ENCODE measurements at places on chromosomes 4 and X. TPM values are rescaled to one million over a fixed set of nuclear protein-coding genes. Genes with fewer than 3 reads are reported as not detected.

The MAGEB17 gene
- total RNA-seq, result not detected

The GALNTL6 gene
- total RNA-seq, result not detected

The NPY5R gene
- total RNA-seq, result not detected

The BRS3 gene
- not detected for total RNA-seq

The VCX2 gene
- total RNA-seq, result not detected

The TXK gene
- 1.8 TPM for total RNA-seq

The NALF2 gene
- 0.25 TPM for total RNA-seq

The ESX1 gene
- 0.11 TPM for total RNA-seq

The UFSP2 gene
- 26.4 TPM for total RNA-seq

The ATG4A gene
- total RNA-seq, result 8.0 TPM

The AVPR2 gene
- not detected for total RNA-seq

The FTHL17 gene
- not detected for total RNA-seq

The CXCL11 gene
- not detected for total RNA-seq

The USP17L25 gene
- not detected for total RNA-seq

The EPHA5 gene
- not detected for total RNA-seq

The ADAMTS3 gene
- not detected for total RNA-seq

The CITED1 gene
- total RNA-seq, result not detected

The ZDHHC15 gene
- 0.05 TPM for total RNA-seq

The GNRHR gene
- total RNA-seq, result not detected

The CD40LG gene
- total RNA-seq, result 123 TPM

The ARR3 gene
- not detected for total RNA-seq

The CFP gene
- 3.0 TPM for total RNA-seq

The SH3RF1 gene
- 1.1 TPM for total RNA-seq

The TSC22D3 gene
- 23.1 TPM for total RNA-seq

The ZNF280C gene
- total RNA-seq, result 9.2 TPM

The SLC2A9 gene
- 2.4 TPM for total RNA-seq

The HERC5 gene
- total RNA-seq, result 8.4 TPM

The MAGEH1 gene
- total RNA-seq, result 23.2 TPM

The SUPT20HL2 gene
- not detected for total RNA-seq

The EGFL6 gene
- 3.4 TPM for total RNA-seq

The CYP4V2 gene
- total RNA-seq, result 8.5 TPM

The FRG2 gene
- total RNA-seq, result not detected

The ANKRD37 gene
- 23.0 TPM for total RNA-seq

The FGFBP1 gene
- total RNA-seq, result not detected

The UGT8 gene
- 0.07 TPM for total RNA-seq

The HAND2 gene
- not detected for total RNA-seq

The STK32B gene
- total RNA-seq, result not detected

The EDA2R gene
- 2.3 TPM for total RNA-seq

The KCNIP4 gene
- total RNA-seq, result not detected

The TKTL1 gene
- 0.07 TPM for total RNA-seq

The PNMA5 gene
- not detected for total RNA-seq

The EPGN gene
- not detected for total RNA-seq

The MTMR8 gene
- total RNA-seq, result 4.4 TPM

The MTTP gene
- not detected for total RNA-seq

The PPP2R2C gene
- total RNA-seq, result not detected

Measured in activated T-helper 2 cell treated with anti-CD3 and anti-CD28 coated beads, Interferon-gamma antibody, Interleukin-2, Interleukin-4, amounts not matched to agents 10 μg/mL and 5 μg/mL and 100 μg/mL, durations not matched to agents 14 hours and 24 hours and 36 hours (primary cell).